ENCODE measurements at places on chromosomes 16 and 17.
A peak's percentile ranks its signal among the peaks of the same experiment; 100 is the strongest.

DNA sequence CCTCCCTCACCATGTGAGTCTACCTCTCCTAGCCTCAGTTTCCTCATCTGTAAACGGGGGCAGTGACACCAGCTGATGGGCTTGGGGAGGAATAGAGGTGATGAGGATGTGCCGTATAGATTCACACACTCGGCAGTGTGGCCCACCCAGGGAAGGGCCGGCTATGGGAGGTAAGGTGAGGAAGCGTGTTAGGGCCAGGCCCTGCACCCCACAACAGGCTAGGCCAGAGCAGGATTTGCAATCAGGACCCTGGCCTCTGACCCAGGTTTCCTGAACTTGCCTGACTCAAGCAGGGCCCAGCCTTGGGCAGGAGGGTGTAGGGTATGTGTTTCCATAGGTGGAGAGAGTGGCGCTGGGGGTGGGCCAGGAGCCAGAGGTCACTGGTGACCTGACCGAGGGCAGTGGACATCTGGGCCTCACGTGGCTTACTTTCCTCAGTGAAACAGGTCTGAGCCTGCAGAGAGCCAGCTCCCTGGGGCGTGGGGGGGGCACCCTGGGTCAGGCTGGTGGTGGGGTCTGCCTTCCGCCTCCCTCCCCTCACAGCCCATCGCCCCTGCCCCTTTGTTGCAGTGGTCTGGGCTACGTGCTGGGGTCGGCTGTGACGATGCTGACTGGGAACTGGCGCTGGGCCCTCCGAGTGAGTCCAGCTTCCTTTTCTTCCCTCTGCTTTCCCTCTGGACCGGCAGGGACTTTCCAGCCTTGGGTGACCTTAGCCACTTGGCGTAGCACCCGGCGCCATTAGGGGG lies 12.8 kb downstream of the SPNS3 start:
- no peak for DNase-seq

- peak; percentile 21 for DNase-seq
Observed at GRCh38 chr17:4594931-4595684, 10.8 kb downstream of the SMTNL2 start.

- no peak for DNase-seq
Observed at GRCh38 chr17:3935140-3935542, 18.9 kb upstream of the P2RX1 start.

- DNase-seq, result no peak
Observed at GRCh38 chr17:35856603-35857002, 12.1 kb downstream of the HEATR9 start.

DNA sequence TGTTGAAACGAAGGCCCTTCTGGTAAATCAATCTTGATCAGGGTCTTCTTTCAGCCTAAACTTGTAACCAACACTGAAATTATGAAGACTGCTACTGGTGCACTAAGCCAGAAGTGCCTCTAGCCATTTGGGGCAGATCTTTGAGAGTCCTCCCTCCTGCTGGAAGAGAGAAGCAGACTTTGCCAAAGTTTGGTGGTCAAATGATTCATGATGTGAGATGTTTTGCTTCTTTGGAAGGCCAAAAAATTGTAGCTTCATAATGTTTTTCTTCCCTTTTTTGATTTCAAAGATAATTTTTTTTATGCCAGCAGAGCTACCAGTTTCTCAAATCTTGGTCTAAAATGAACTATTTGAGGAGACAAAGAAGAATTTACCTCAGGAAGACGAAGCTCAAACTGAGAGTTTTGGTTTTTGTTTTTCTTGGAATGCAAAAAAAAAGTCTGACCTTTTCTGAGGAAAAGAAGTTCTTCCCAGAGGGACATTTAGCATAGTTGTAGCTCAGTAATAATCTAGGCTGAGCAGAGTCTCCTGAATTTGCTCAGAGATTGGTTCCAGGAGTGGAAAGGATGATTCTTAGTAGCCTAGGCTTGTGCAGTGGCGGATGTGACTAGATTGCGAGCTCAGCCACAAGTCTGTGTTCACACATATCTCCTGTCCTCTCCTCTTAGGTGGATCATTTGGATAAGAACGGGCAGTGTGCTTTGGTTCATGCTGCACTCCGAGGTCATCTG lies 50.9 kb downstream of the CYB561 start:
- no peak for DNase-seq

DNA sequence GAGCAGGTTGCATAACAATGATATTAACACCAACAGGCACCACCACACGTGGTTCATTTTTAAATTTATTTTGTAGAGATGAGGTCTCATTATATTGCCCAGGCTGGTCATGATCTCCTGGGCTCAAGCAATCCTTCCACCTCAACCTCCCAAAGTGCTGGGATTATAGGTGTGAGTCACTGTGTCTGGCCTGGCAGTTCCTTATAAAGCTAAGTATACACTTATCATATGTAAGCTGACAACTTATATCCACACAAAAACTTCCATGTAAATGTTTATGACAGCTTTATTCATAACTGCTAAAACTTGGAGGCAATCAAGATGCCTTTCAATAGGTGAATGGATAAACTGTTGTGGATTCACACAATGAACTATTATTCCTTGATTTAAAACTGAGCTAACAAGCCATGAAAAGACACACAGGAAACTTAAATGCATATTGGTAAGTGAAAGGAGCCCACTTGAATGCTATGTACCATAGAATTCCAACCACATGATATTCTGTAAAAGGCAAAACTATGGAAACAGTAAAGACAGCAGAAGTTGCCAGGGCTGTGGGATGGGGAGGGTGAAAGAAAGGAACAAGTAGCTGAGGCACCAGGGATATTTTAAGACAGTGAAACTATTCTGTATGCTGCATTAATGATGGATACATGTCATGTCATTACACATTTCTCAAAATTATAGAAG lies 156.5 kb upstream of the KCNJ18 start:
- DNase-seq, result no peak

DNA sequence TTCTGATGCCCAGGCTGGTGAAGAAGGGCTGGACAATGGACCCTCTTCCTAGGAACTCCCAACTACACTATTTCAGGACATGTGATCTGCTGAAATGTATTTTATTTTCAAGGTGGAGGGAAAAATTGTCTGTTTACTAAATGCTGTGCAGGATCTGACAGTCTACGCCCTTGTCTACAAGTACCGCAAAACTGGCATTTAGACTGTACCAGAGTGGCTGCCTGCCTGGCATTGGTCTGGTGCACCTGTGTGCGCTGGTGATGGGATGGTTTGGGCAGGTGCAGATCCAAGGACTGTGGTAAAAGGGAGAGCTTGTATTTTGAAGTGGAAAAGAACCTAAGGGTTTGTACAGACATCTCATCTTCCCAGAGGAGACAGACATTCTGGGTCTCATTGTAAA lies 79.7 kb downstream of the AIPL1 start:
- DNase-seq, result no peak

- DNase-seq, result no peak
Observed at GRCh38 chr17:69921046-69921445, 154.0 kb upstream of the KCNJ16 start.

GRCh38 chr16:27346819-27347218 lies 33.0 kb downstream of the IL4R start:
- DNase-seq, result no peak

DNA sequence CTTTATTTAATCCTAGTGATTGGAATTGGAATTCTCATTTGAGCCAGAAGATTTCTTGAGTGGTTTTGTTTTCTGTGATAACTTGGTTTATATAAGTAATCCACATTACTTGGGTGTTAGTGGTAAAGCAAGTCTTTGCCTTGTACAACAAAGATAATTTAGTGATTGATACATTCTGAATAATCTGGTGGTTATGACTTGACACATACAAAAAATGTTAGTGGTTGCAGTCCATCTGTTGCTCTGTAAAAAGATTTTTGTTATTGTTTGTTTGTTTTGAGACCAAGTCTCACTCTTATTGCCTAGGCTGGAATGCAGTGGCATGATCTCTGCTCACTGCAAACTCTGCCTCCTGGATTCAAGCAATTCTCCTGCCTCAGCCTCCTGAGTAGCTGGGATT lies 13.2 kb downstream of the OMG start:
- no peak for DNase-seq

DNA sequence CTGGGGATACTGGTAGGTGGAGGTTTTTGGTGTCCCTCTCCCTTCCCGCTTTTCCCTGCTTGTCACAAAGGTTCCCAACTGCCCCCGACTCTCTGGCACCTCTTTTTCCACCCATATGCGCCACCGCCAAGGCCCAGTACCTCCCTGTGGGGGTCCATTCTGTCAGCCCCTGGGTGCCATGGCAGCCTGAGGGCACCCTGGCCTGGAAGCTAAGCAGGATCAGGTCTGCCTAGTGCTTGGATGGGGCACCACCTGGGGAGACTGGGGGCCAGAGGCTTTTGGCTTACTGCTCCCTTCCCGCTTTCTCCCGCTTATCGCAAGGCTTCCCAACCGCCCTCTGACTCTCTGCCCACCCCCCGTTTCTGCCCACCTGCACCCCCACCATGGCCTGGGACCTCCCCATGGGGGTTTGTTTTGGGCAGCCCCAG lies 2286.4 kb downstream of the TP53TG3F start:
- DNase-seq, result no peak

- no peak for DNase-seq
Observed at GRCh38 chr16:20851601-20852000, 45.3 kb downstream of the REXO5 start.

DNA sequence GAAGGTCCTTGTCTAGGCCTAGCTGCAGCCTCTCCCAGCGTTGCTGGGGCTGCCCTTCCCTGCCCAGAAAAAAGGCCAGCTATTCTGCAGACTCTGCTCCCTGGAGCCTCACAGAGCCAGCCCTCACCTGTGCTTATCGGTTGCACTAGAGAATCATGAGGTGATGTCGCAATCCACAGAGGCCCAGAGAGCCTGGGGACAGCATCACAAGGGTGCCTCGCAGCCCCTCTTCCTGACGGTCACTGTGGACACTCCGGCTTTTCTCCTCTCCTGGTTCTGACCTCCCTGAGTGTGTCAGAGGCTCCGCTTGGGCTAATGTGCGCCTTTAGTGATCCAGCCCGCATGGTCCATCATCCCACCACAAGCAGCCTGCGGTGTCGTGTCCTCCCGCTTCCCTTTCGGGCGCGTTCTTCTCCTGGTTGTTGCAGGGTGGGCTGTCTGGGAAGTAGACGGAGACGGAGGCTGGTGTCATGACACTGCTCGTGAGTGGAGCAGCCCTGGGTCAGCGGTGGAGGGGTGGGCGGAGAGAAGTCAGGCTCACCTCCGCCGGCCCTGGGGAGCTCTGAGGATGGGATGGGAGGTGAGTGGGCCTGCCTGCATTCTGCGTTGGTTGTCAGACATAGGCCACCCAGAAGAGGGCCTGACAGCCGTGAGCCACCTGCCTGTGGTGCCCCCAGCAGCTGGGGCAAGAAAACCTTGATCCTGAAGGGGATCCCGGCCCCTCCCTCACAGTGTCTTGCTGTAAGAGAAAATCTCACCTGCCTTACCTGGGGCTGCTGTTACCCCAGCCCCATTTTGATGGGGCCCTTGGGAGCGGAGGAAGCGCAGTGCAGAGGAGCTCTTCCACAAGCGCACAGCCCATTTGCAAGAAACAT lies 165.9 kb upstream of the CHMP6 start:
- DNase-seq, result no peak

DNA sequence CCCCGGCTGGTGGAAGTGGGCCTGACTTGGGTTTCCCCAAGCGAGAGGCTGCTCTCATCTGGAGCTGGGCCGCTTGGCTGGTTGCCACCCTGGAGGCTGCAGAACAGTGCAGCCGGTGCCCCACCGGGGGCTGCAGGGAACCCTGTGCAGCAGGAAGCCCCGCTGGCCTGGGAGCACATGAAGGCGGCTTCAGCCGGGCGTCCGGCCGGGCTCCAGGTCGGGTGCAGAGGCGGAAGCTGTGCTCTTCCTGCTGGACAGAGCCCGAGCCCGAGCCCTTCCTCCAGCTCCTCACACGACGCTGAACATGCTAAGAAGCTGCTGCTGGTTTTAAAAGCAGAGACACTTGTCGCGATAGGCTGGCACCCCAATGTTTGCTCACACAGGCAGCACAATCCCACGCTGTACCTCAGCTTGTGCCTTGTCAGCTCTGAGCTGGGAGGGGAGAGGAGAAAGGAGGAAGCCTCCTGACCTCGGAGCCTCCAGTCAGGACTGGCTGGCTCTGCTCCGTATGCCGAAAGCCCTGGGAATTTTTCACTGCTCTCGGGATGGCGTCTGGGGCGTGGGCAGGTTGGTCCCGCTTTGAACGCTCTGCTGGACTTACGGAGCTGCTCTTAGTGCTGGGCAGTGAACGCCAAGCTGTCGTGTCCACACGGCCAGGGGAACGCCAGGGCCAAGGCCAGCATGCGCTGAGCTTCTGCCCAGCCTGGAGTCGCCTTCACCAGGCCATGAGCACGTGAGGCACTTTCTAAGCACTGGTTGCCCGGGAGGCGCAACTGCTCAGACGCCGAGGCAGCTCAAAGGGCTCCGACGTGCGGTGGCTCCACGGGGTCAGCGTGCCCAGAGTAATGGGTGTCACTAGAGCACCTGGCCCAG lies 8.8 kb downstream of the CDK5R1 start:
- no peak for DNase-seq

- no peak for DNase-seq
Observed at GRCh38 chr16:59216291-59216690, 482.2 kb upstream of the GOT2 start.

DNA sequence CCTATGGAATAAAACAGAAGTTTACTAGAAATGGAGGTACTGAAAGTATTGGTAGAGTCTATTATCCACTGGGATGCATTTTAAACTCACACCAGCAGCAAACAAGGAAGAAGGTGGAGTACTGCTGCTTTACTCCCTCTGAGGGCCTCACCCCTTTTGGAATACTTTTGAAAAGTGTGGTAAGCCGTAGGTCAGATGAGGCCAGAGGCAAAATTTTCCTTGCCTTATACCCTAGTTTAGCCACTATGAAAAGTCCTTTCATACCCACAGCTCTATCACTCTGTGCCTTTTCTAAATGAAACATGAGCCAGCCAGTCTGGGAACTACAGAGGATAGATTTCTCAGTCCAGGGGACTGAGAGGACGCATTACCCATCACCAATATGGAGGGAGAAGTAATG lies 14.0 kb downstream of the GDE1 start:
- DNase-seq, result no peak

GRCh38 chr17:39828443-39828842 lies 35.7 kb downstream of the IKZF3 start:
- DNase-seq, result no peak

DNA sequence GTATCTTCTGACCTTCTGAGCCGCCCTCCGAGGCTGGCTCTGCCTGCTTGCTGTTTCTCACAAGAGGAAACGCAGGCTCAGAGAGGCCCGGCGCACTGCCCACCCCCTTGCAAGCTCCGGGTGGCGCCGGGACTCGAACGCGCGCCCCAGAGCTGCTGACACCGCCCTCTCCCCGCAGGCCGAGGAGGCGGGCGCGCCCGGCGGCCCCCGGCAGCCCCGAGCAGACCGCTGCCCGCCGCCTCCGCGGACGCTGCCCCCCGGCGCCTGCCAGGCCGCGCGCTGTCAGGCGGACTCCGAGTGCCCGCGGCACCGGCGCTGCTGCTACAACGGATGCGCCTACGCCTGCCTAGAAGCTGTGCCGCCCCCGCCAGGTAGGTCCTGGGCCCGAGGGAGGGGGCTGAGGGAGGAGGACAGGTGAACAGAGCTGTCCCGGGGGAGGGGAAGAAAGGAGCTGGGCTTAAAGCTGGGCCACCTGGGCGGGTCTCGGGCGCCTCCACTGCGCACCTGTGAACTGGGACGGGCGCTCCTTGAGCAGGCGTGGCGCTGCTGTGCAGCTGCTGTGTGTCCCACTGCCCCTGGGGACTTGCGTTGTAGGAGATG lies 18.2 kb downstream of the WFDC1 start:
- no peak for DNase-seq

Data from CD4-positive, alpha-beta T cell treated with Interleukin-6 at 100 ng/mL for 8 hours (primary cell).